ENCODE measurements at places on chromosomes 11 and 22.
A peak's percentile ranks its signal among the peaks of the same experiment; 100 is the strongest.

- peak; percentile 70 for DNase-seq
These were observed 1.8 kb upstream of the PACS1 start for GRCh38 chr11:66068154-66068821.

DNA sequence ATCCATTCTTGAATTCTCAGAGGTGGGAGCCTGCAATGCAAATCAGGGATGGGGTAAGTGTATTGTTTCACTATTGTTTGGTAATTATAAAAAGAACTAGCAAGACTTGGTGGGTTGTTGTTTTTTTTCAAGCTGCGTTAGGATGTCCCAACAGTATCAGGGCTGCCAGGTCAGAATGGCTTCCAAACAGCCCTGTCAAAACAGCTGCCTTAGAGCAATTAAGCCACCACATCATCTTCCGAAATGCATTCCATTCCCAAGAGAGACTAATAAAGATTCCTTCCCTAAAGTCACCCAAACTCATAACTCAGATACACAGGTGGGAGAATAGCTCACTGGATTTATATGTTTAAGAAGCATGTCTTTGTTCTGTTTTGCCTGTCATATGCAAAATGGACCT is 23.5 kb downstream of the BBOX1 start:
- no peak for DNase-seq

DNA sequence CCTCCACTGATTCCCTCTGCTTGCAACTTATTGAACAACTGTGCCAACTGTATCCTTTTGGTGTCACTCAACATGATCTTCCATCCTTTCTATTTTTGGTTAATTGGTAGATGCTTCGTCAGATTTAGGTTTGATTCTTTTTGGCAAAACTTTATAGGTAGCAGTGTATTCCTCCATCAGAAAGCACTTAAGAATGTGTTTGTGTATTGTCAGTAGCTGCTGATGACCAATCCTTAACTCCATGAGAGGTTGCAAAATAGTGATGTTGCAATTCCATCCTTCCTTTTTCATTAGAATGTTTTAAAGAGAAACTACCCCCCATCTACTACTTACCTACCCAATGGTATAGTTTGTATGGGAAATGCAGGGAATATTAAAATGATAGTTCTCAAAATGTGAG is 22.1 kb downstream of the FAM76B start:
- DNase-seq = no peak

DNA sequence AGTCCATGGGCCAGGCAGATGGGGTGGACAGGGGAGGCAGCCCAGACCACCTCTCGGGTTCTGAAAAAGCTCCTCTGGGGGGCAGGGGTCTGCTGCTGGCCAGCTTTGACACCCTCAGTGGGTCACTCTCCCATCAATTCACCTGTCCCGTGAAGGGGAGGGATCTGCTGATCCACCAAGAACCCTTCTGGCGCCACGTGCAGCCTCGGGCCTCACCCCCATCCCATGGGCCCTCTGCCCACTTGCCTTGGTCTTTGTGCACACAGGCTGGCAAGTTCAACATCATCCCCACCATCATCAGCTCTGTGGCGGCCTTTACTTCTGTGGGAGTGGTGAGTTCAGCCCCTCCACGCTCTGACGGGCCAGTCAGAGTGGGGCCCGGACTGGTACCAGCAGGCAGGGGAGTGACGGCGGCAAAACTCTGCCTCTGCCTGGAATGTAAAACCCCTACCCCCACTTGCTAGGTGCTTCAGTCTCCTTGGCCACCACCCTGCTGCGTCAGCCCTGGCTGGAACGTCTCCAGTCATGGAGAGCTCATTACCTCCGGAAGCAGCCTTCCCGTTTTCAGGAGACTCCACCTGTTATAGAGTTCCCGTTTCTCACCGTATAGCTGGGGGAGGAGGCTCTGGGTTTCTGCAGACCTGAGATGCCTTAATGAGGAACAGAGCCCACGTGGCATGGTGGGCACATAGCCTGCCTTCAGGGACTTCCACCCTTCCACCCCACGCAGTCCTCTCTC is 12.7 kb downstream of the PRG3 start:
- DNase-seq = no peak

- no peak for DNase-seq
These were observed 33.8 kb downstream of the SLN start for GRCh38 chr11:107677924-107678631.

DNA sequence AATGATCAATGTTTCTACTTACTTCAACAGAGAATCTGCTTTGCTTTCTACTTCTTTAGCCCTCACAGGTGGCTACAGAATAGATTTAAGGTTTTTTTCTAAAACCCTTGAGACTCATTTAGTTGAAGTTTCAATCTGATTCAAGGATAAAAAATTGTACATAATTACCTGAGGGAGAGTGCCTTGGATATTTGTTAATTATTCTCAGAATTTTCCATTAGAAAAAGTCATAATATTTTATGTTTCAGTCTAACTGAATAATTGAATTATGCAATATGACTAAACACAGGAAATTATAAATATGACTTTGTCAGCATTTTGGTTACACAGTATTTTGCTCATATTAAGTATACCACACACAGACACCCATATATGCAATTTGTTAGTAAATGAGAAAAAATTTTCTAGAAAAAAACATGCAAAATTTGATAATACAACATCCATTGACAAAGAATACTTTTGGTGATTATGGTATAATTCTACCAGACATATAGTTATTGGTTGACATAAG is at the start of gene OR8J3:
OR8J3 (minus strand) TSS at position 51 of the 511 bp plus-strand sequence. CDS start 2,483 bp downstream, outside the sequence.
- DNase-seq = no peak

GRCh38 chr11:15640318-15640717 is 525.6 kb downstream of the INSC start:
- DNase-seq = no peak

GRCh38 chr22:41642331-41643110 is 21.4 kb downstream of the XRCC6 start:
- DNase-seq = no peak

GRCh38 chr11:92286709-92287108 is 62.1 kb downstream of the FAT3 start:
- DNase-seq = no peak

- no peak for DNase-seq
These were observed 91.5 kb upstream of the HORMAD2 start for GRCh38 chr22:29988719-29989118.

DNA sequence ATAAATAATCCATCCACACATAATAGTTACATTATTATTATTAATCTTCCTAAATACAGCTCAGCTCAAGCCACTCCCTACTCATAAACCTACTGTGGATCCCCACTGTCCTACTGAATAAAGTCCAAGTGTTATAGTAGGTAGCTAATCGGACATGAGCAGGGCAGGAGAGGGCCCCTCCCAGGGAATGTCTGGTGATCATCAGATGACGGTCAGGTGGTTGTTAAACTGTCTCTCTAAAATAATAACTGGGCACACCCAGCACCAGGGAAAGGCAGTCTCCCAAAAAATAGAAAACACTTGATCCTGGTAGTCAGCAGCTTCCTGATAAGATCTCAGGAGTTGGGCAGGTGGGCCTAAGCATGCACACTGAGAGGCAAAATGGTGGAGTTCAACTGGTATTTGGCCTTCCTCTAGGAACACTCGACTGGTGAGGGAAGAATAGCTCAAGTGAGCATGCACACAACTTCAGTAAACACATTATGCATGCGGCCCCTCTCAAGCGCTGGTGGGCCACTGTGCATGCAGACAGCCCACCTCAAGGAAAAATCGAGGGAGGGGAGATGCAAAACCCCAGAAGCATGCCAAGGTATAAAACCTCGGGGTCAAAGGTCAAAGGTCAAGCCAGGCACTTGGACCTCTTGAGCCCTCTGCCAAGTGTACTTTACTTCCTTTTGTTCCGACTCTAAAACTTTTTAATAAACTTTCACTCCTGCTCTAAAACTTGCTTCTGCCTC is 65.0 kb downstream of the LRRC32 start:
- no peak for DNase-seq

DNA sequence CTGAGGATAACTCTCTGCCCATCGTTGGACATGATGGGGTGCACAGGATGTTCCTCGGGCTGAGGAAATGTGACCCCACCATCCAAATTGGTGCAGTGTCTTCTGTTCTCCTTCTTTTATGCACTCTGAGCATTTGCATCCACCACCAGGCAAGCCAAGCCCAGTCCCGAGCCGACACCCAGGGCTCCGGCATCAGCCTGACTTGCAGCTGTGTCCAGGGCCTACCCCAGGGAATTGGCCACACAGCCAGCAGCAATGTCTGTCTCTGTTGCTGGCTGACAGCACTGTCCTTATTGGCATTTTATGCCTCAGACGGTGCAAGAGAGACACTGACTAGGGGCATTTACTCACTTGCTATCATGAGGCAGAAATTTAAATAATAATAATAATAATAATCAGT is 25.4 kb upstream of the CPT1A start:
- DNase-seq = no peak

DNA sequence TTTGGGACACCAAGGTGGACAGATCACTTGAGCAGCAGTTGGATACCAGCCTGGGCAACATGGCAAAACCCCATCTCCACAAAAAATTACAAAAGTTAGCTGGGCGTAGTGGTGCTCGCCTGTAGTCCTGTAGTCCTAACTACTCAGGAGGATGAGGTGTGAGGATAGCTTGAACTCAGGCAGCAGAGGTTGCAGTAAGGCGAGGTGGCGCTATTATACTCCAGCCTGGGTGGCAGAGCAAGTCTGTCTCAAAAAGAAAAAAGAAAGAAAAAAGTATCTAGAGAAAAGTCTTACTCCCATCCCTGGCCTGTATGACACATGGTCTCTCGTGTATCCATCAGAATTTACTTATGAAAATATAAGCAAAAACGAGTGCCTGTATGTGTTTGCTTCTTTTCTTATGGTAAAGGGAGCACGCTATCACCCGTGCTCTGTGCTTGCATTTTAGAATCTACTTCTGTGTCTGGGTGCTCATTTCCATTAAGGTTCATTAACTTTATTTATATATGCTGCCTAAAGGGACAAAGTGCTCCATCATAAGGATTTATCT is 15.4 kb upstream of the CPT1A start:
- no peak for DNase-seq

- no peak for DNase-seq
These were observed 793.6 kb downstream of the DLG2 start for GRCh38 chr11:84833488-84834088.

- no peak for DNase-seq
These were observed 206.9 kb upstream of the TMEM45B start for GRCh38 chr11:129608711-129609110.

GRCh38 chr11:64569300-64569970 is 21.6 kb upstream of the SLC22A12 start:
- no peak for DNase-seq

DNA sequence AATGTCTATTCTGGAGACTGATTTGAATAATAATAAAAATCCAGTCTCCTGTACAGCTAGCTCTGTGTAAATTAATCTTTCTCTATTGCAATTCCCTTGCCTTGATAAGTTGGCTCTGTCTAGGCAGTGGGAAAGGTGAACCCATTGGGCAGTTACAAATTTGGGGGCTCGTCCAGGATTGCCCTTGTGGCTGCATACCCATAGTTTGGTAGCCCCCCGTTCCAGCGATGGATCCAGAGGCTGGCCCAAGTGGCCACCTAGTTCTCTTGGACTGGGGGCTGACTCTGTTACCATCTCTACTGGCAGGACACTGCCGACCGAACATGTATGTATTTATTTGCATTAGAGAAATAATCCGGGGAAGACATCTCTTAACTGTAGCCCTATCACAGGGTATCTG is 326.2 kb upstream of the PDGFD start:
- DNase-seq = no peak

DNA sequence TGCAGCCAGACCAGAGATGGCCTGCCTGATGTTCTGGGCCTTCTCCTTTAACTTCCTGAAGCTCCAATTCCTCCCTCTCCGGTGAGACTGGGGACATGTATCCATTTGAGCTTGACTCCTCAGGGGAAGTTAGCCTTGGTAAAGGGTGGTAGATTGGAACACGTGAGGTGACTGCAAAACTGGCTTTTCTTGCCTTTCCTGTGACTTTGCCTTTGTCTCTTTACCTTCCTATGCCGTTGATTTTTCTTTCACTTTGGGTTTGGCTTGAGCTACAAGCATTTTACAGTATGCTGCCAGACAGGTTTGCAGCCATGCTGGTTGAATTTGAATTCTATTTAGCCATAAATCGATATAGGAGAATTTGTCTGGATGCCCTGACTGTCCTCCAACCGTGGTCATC is 16.8 kb upstream of the GLYATL1 start:
- no peak for DNase-seq

DNA sequence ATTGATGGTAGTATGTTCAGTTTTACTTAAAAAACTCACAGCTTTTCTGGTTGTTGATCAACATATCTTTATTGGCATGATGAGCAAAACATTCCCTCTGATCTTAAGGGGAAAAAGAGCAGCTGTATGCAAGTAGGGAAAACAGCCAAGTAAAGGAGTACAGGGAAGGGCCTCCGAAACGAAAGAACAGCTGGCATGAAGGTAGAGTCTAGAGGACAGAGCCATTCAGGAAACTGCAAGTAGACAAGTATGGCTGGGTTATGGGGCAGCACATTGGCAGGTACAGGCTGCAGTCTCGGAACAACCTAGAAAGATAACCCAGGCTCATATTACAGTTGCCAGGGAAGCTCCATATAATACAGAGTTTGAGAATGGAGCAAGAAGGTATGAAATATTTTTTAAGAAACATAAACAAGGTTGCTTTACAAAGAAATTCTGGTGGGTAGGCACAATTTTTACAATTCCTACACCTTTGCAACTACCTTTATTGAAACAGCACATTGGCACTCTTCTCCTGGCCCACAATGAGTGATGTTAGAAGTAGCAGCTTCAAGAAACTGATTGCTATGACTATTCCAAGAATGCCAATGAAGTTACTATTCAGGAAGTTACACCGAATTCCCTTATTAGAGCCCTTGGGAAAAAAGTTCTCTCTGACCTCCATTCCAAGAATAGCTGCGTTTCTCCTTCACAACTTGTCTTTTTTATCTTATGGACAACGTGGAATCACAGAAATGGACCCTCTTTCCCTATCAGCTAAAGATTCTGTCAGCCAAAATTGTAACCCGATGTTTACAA is 45.2 kb downstream of the LGR4 start:
- DNase-seq = no peak

- DNase-seq = no peak
These were observed 20.6 kb upstream of the YWHAH start for GRCh38 chr22:31923747-31924146.

- no peak for DNase-seq
These were observed 63.4 kb downstream of the RCN1 start for GRCh38 chr11:32154275-32154674.

DNA sequence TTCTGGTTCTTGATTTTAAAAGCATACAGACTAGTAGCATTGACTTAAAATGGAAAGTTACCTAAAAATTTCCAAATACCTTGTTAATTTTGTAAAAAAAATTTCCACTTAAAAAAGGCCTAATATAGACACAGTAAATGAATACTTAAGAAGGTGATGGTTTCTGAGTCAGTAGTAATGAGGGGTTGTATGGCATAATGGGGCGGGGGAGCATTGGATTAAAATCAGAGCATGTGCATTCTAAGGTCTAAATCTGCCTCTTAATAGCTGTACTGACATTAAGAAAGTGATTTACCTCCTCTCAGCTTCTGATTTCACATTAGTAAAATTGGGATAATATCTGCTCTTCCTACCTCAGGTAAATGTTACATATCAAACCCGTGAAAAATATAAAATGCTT is 446.5 kb downstream of the AASDHPPT start:
- no peak for DNase-seq

Measured in nucleus accumbens (tissue), 56 donors.